HuH-7.5 (cell line): ENCODE measurements at places on chromosomes 13 and 19.

GRCh38 chr19:44725684-44726083, 22.8 kb upstream of the BCL3 start:
- no peak for DNase-seq

DNA sequence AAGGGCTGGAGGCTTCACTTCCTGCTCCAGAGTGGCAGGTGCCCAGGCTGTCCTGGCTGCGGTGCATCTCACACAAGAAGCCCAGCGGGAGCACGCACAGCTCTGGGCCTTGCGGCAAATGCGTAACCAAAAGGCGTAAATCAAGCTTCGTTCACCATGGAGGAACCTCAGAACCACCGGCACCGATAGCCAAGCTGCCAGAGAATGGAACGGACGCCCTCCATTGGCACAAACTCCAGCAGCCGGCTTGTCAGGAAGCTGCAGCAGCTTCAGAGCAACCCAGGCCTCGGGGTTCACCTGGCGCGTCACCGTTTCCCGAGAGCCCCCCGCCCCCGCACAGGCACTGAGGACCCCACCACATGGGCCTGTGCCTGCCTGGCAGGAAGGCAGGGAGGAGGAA, 76.7 kb downstream of the RASA3 start:
- no peak for DNase-seq

DNA sequence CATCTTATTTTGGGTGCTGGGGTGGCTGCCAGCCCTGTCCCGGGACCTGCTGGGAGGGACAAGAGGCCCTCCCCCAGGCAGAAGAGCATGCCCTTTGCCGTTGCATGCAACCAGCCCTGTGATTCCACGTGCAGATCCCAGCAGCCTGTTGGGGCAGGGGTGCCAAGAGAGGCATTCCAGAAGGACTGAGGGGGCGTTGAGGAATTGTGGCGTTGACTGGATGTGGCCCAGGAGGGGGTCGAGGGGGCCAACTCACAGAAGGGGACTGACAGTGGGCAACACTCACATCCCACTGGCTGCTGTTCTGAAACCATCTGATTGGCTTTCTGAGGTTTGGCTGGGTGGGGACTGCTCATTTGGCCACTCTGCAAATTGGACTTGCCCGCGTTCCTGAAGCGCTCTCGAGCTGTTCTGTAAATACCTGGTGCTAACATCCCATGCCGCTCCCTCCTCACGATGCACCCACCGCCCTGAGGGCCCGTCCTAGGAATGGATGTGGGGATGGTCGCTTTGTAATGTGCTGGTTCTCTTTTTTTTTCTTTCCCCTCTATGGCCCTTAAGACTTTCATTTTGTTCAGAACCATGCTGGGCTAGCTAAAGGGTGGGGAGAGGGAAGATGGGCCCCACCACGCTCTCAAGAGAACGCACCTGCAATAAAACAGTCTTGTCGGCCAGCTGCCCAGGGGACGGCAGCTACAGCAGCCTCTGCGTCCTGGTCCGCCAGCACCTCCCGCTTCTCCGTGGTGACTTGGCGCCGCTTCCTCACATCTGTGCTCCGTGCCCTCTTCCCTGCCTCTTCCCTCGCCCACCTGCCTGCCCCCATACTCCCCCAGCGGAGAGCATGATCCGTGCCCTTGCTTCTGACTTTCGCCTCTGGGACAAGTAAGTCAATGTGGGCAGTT, 8.6 kb downstream of the CALM3 start:
- DNase-seq: no peak

- DNase-seq: no peak
These were observed 6.4 kb downstream of the LRCH1 start for GRCh38 chr13:46559272-46559805.

- DNase-seq: no peak
These were observed 116.6 kb upstream of the RNF113B start for GRCh38 chr13:98293570-98294142.
